ENCODE measurements at places on chromosomes 3 and 15. TPM values are rescaled to one million over a fixed set of nuclear protein-coding genes. Genes with fewer than 3 reads are reported as not detected.

The PAQR9 gene
- total RNA-seq, result not detected

The HRH1 gene
- total RNA-seq, result 6.2 TPM

The C3orf18 gene
- total RNA-seq, result 12.9 TPM

DNA sequence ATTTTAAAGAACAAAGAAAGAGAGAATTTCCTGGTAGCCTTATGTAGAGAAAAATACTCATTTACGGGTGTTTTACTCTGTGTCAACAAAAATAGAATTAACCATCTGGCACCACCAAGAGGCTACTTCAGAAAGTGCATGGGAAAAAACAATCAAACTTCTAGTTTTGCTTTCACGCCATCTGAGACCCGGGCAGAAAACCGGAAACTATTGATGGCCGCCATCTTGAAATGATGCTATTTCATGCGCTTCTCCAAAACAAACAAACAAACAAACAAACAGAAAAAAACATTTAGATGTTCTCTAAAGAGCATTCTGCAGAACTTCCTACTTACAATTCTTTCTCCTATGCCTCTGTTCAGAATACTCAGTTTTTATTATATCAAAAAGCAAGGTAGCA, 49.4 kb upstream of the SYNPR start:
- peaks cover 2% of the 10 kb centered on the region for H3K27me3 ChIP-seq
- peaks cover 6% of the 10 kb centered on the region for H3K4me1 ChIP-seq
- peak; percentile 45 for DNase-seq

- no peak overlapping the region for H3K4me3 ChIP-seq
- no peak for DNase-seq
- no peak overlapping the region for H3K27ac ChIP-seq
- peaks cover 4% of the 10 kb centered on the region for H3K36me3 ChIP-seq
- H3K4me1 ChIP-seq, result no peaks in the 10 kb centered on the region
Measured at GRCh38 chr3:732326-732928, 360.4 kb upstream of the CNTN6 start.

The TRA2B gene
- total RNA-seq, result 141 TPM

DNA sequence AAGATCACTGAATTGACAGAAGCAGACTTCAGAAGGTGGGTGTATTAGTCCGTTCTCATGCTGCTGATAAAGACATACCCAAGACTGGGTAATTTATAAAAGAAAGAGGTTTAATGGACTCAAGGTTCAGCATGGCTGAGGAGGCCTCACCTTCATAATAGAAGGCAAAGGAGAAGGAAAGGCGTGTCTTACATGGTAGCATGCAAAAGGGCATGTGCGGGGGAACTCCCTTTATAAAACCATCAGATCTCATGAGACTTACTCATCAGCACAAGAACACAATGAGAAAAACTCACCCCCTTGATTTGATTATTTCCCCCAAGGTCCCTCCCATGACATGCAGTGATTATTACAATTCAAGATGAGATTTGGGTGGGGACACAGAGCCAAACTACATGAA, 416.3 kb upstream of the EPHA3 start:
- H3K27ac ChIP-seq, result no peak overlapping the region
- H3K4me1 ChIP-seq, result no peaks in the 10 kb centered on the region
- no peak for DNase-seq
- H3K4me3 ChIP-seq, result no peak overlapping the region
- H3K36me3 ChIP-seq, result no peaks in the 10 kb centered on the region
- no peaks in the 10 kb centered on the region for H3K27me3 ChIP-seq

Data from HFFc6 (cell line).